ENCODE measurements at places on chromosomes 2 and 18.

GRCh38 chr2:102061286-102061699, 69.5 kb downstream of the IL1R2 start:
- no peak for DNase-seq

DNA sequence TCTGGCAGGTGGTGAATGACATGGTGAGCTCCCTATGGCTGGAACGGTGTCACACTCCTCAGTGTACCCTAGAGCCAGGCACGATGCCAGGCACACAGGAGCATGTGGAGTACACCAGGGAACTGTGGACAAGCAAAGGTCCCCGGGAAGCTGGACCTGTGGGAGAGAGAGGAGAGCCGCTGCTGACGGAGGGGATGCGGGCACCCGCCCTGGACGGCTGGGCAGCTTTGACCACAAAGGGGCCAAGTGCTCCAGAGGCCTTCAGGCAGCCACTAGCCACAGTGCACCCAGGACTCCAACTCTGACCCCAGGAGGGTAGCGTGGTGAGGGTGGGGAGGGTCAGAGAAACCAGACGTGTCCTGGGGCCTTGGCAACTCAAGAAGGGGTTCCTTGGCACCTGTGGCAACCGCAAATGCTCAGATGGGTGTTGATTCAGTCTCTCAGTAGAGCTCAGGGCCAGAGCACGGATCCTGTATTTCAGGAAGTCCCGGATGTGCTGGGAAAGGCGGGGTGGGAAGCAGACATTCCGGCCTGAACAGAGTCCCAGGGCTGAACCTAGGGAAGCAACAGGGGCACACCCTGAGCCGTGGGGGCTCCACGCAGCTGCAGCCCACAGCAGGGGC, 2.3 kb upstream of the MAB21L4 start:
- no peak for DNase-seq

DNA sequence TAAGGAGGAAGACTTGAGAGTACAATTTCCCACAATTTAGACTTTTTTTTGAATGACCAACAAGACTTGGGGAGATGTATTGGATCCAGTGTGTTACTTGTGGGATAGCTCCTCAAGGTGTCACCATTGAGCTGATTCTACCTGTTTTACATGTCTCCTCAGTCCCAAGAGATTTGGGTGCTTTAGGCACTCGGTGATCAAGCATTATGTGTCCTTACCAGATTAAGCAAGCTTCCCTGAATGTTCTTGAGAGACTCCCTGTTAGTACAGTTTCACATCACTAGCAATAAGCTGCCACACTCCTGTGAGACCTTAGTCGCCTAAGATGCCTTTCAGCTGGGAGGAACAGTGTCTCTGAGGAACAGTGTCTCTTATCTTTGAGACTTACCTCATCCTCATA, 384.3 kb upstream of the SYT4 start:
- DNase-seq: no peak

DNA sequence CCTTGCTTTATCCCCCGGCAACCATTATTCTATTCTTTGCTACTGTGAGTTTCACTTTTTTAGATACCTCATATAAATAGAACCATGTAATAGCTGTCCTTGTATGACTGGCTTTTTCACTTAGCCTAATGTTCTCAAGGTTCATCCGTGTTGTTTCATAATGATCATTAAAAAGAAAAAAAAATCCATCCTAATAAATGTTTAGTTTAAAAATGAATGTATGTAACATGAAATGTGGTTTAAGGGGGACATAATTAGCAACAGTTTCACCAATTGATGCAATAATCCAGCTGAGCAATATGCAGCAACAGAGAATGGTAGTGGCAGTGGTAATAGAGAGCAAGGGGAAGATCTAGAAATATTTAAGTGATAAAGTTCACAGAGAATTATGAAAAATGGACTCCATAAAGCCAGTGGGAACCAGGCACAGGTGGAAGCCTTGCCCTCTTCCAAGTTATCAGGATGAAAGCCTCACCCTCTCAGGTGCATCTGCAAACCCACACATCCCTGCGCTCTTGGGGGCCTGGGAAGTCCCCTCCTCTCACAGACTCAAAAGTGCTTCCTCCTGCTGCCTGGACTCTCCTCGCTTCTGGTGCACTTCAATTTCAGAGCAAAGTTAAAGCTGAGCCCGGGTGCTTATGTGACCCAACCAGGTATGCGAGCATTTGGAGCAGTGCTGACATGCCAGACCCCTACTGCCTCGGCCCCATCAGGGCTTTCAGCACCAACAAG, 1403.3 kb upstream of the SLC39A10 start:
- no peak for DNase-seq

All from stimulated activated CD4-positive, alpha-beta T cell treated with anti-CD3 and anti-CD28 coated beads, Interleukin-2, amount 100 ng/mL, for 4 hours (primary cell).